AG09309 (cell line): ENCODE measurements at places on chromosomes 1 and 21.
A peak's percentile ranks its signal among the peaks of the same experiment; 100 is the strongest.

- no peak for DNase-seq
These were observed 359.3 kb upstream of the RUNX1 start for GRCh38 chr21:35408401-35408800.

- peak; percentile 83 for DNase-seq
These were observed 67.3 kb upstream of the BCL10 start for GRCh38 chr1:85343612-85344255.

- DNase-seq = no peak
These were observed 1284.7 kb downstream of the BRINP3 start for GRCh38 chr1:189192741-189193520.

- no peak for DNase-seq
These were observed 35.7 kb downstream of the NRIP1 start for GRCh38 chr21:15029077-15029476.

GRCh38 chr1:71435951-71436350 lies 355.1 kb upstream of the ZRANB2 start:
- no peak for DNase-seq

DNA sequence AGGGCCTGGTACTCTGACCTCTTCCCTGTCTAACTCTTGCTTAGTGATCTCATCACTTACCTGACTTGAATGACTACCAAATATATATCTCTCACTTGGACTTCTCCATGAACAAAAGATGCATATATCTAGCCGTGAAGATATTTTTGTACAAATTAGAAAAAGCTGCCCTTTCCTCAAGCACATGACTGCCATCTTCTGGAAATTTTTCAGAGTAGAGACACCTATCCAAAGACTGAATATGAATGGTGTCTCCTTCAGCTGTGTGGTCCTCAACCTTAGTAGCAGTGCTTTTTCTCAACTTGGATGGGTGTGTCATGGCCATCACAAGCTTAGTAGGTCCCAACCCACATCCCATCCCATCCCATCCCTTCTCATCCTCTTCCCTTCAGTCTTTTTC lies 142.3 kb downstream of the DNM3 start:
- no peak for DNase-seq

DNA sequence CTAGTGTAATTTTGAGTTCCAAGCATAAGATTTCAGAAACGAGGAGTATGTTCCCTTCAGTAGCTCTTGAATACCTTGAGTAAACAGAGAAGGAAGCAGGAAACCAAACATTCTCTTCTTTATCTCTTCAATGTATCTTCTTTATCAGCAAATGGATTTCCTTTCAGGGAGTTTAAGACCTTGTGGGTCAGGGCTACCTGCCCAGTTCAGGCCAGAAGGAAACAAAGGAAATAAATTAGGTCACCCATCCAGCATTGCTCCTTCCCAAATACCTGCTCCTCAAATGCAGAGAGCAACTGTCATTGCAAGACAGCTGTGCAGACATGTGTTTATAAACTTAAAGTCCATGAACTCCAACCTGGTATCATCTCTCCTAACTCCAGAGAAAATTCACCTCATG lies 130.1 kb upstream of the SOD1 start:
- no peak for DNase-seq

- DNase-seq = no peak
These were observed 170.0 kb upstream of the L1TD1 start for GRCh38 chr1:62024690-62025089.

DNA sequence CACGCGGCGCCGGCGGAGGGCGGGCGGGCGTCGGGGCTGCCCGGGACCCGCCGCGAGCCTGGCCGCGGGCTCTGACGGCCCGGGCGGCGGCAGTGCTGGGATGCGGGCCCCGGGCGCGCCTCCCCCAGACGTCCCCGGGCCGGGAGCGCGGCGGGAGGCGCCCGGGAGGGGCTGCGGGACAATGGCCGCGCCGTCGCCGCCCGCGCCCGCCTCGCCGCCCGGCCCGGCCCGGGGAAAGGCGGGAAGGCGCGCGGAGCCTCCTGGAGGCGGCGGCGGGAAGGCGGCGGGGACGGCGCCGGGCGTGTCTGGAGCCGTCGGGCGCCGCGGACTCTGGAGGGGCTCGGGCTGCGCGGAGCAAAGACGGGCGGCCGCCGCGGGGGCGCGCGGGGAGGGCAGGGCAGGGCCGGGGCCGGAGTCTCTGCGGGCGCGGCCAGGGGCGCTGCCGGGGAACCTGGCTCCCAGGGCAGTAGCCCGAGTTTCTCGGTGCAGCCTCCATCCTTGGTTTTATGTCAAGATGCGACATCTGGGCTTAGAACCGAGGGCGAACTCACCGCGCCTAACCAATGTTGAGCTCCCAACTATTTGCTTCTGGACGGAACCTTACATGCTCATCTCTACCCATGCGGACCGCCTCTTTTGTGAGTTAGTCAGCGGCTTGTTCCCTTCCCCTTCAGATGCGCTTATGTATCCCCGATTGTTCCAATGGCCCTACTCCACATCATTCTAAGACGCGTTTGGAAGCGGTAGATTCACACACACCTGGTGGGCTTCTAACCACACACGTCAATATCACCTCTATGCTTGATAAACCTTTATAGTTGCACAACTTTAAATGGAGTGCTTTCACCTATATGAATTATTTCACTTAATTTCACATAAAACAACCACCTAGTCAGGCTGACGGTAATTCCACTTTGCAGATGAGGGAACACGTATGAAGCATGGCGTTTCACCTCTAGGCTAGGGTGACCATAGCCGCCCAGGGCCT lies 651 bp downstream of the ZBTB8A start:
- DNase-seq = no peak

DNA sequence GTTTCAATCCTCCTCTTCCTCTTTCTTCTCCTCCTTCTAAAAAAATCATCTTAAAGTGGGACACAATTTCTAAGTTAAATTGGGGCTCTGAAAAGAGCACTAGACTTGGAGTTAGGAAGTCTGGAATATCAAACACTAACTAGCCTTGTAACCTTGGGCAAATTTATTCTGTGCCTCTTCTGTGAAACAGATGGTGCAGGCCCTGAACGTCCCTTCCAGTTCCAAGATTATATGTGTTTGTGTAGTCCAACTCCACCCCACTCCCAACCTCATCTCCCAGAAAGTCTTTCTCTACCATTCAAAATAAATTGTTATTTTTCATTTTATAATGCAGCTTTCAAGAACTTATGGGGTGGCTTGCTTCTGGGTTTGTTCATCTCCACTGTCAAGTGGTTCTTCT lies 630.0 kb downstream of the LMO4 start:
- no peak for DNase-seq

DNA sequence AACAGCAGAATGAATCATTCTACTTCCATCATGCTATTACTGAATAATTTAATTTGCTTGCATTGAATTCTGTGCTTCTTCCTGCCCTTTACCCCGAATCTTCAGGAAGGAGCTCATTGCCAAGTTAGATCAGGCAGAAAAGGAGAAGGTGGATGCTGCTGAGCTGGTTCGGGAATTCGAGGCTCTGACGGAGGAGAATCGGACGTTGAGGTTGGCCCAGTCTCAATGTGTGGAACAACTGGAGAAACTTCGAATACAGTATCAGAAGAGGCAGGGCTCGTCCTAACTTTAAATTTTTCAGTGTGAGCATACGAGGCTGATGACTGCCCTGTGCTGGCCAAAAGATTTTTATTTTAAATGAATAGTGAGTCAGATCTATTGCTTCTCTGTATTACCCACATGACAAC lies 44.2 kb downstream of the MAP3K7CL start:
- no peak for DNase-seq

DNA sequence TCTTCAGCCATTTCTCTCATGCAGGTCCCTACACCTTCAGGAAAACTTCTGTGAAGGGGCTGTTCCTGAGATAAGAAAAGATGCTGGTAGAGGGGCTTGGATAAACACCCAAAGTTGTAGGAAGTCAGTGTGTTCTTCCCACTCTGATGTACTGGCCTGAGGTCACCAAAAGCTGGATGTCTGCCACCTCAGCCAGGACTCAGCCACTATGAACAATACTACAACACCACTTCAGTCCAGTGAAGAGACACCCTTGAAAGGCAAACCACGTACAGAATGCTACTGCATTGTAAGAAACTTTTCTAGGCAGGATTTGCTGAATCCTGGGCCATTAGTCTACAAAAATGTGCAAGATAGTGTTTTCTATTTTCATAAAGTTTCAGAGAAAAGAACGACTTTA lies 2.4 kb downstream of the PTPN14 start:
- no peak for DNase-seq

- DNase-seq = no peak
These were observed 1.3 kb downstream of the LRRC38 start for GRCh38 chr1:13512472-13512871.
